ENCODE measurements at places on chromosomes 11 and 22. TPM values are rescaled to one million over a fixed set of nuclear protein-coding genes. Genes with fewer than 3 reads are reported as not detected.

GRCh38 chr11:40094954-40095353, 1364.5 kb downstream of the LRRC4C start:
- H3K4me3 ChIP-seq: no peak overlapping the region
- no peaks in the 10 kb centered on the region for H3K4me1 ChIP-seq
- H3K27ac ChIP-seq: no peak overlapping the region
- no peaks in the 10 kb centered on the region for H3K36me3 ChIP-seq
- no peaks in the 10 kb centered on the region for H3K27me3 ChIP-seq
- DNase-seq: no peak

GRCh38 chr11:45917286-45917622, 423 bp downstream of the PEX16 start:
- H3K27ac ChIP-seq: no peak overlapping the region
- H3K36me3 ChIP-seq: peaks cover 5% of the 10 kb centered on the region
- H3K4me1 ChIP-seq: no peaks in the 10 kb centered on the region
- H3K4me3 ChIP-seq: peak overlapping the region; percentile 90
- no peaks in the 10 kb centered on the region for H3K27me3 ChIP-seq
- DNase-seq: no peak

GRCh38 chr11:99069856-99070444, 49.2 kb downstream of the CNTN5 start:
- peak overlapping the region; percentile 1 for H3K4me3 ChIP-seq
- no peaks in the 10 kb centered on the region for H3K27me3 ChIP-seq
- no peaks in the 10 kb centered on the region for H3K36me3 ChIP-seq
- no peak overlapping the region for H3K27ac ChIP-seq
- H3K4me1 ChIP-seq: peaks cover 4% of the 10 kb centered on the region
- DNase-seq: peak; percentile 67

The OTUB1 gene
- 114 TPM for total RNA-seq

- no peak for DNase-seq
- H3K4me1 ChIP-seq: no peaks in the 10 kb centered on the region
- H3K27ac ChIP-seq: no peak overlapping the region
- H3K27me3 ChIP-seq: no peaks in the 10 kb centered on the region
- H3K4me3 ChIP-seq: no peak overlapping the region
These were observed 19.2 kb upstream of the OOSP4B start for GRCh38 chr11:59997800-59998199.

DNA sequence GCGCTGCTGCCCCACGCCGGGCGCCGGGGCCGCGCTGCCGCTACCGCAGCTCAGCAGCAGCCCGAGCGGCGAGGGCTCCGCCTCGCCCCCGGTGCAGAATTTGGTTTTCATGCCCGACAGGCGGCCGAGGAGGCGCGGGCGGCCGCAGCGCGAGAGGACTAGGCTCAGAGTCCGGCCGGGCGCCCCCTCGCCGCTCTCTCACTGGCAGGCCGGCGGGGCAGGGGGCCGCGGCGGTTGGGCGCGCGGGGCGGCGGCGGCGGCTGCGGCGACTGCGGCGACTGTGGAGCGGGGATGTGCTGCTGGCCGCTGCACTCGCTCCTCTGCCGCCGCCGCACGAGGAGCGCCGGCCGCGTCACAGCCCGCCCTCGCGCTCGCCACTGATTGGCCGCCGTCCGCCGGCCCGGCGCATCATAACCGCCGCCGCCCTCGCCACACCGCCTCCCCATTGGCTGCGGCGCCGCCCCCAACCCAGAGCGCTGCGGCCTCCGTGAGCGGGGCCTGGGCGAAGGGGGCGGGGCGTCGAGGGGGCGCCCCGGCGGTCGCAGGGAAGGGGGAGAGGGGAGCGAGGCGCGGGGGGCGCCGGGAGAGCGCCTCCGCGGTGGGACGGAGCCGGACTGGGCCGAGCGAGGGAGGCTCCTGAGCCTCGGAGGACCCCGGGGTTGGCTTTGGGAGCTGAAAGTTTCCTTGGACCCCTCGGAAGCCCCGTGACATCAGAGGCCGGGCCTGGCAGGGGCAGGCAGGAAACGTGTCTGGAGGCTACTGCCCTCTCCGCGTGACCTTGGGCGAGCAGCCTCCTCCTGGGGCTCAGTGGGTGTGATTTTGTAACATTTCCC, at the start of gene CHKA:
CHKA (minus strand) TSS at position 322 of the 833 bp plus-strand sequence; CDS start at position 111, 211 bp downstream.
- H3K27ac ChIP-seq: peak within 1 kb of the TSS; percentile 28
- no peaks in the 10 kb centered on the region for H3K27me3 ChIP-seq
- H3K4me3 ChIP-seq: peak within 1 kb of the TSS; percentile 98
- peak; percentile 95 for DNase-seq

GRCh38 chr11:33842236-33842915, 49.5 kb downstream of the LMO2 start:
- H3K27me3 ChIP-seq: no peaks in the 10 kb centered on the region
- H3K4me3 ChIP-seq: no peak overlapping the region
- no peaks in the 10 kb centered on the region for H3K36me3 ChIP-seq

- no peak overlapping the region for H3K27ac ChIP-seq
- DNase-seq: no peak
- no peak overlapping the region for H3K4me3 ChIP-seq
- 0 out of 2 replicates have a peak, but pooled peaks cover 3% of the 10 kb centered on the region for H3K36me3 ChIP-seq
- H3K27me3 ChIP-seq: no peaks in the 10 kb centered on the region
- H3K4me1 ChIP-seq: no peaks in the 10 kb centered on the region
These were observed 15.8 kb upstream of the ELFN2 start for GRCh38 chr22:37443086-37443485.

DNA sequence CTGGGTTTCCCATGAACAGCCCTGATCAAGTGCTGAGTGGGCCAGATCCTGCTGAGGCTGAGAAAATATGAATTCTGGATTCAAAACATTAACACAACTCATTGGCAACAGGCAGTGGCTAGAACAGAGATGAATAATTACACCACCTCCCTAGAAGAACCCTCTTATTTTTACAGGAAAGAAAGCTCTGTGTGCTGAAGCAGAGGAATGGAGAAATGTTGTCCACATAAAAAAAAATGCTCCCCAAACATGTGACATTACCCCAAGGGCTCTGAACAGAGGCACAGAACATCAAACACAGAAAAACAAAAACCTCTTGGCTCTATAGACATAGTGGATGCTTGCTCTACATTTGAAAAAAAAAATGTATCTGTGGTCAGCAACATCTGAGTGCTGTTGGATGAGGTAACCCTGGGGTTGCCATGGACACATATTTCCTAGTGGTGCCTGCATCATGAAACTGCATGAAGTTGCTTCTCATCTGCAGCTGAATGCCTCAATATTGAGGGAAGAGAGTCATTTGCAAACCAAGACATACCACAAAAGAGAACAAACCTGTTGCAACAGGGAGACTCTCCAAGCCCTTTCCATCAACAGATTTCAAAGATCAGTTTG, 98.8 kb downstream of the SNX19 start:
- no peak overlapping the region for H3K4me3 ChIP-seq
- DNase-seq: no peak
- H3K27me3 ChIP-seq: no peaks in the 10 kb centered on the region
- no peaks in the 10 kb centered on the region for H3K36me3 ChIP-seq

- no peak overlapping the region for H3K27ac ChIP-seq
- no peaks in the 10 kb centered on the region for H3K36me3 ChIP-seq
- no peaks in the 10 kb centered on the region for H3K27me3 ChIP-seq
- no peak for DNase-seq
- no peak overlapping the region for H3K4me3 ChIP-seq
- H3K4me1 ChIP-seq: no peaks in the 10 kb centered on the region
These were observed 136.0 kb downstream of the CACNA1I start for GRCh38 chr22:39706376-39707140.

- no peak overlapping the region for H3K27ac ChIP-seq
These were observed 7.6 kb upstream of the VPS37C start for GRCh38 chr11:61168800-61169199.

- H3K4me3 ChIP-seq: no peak overlapping the region
- H3K27me3 ChIP-seq: no peaks in the 10 kb centered on the region
- no peaks in the 10 kb centered on the region for H3K4me1 ChIP-seq
- H3K36me3 ChIP-seq: no peaks in the 10 kb centered on the region
- H3K27ac ChIP-seq: no peak overlapping the region
These were observed 184.1 kb upstream of the C11orf58 start for GRCh38 chr11:16554361-16554760.

GRCh38 chr22:22207845-22208564, 36.6 kb upstream of the VPREB1 start:
- no peak overlapping the region for H3K4me3 ChIP-seq
- H3K4me1 ChIP-seq: no peaks in the 10 kb centered on the region
- DNase-seq: peak; percentile 71
- peaks cover 78% of the 10 kb centered on the region for H3K27me3 ChIP-seq

DNA sequence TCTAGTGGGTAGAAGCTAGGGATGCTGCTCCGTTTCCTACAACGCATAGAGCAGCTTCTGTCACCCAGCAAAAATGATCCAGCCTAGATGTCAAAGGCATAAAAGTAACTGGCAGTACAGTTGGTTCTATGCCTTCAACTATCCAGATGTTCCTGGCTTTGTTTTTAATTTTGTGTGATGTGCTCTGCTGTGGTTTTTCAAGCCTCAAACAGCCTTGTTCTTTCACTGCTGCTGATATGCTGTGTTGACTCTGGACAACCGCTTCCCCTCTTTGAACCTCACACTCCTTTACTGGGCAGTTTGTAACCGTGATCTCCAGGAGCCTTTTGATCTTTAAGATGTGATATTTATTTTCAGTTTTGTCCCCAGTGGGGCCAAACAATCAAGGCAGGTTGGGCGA, 116.4 kb downstream of the SEZ6L start:
- DNase-seq: no peak
- no peaks in the 10 kb centered on the region for H3K4me1 ChIP-seq
- H3K27me3 ChIP-seq: no peaks in the 10 kb centered on the region
- no peak overlapping the region for H3K4me3 ChIP-seq
- H3K27ac ChIP-seq: no peak overlapping the region

- no peaks in the 10 kb centered on the region for H3K4me1 ChIP-seq
- no peaks in the 10 kb centered on the region for H3K36me3 ChIP-seq
- no peaks in the 10 kb centered on the region for H3K27me3 ChIP-seq
- no peak for DNase-seq
- H3K27ac ChIP-seq: no peak overlapping the region
These were observed 122.2 kb upstream of the SYN3 start for GRCh38 chr22:33180356-33180755.

DNA sequence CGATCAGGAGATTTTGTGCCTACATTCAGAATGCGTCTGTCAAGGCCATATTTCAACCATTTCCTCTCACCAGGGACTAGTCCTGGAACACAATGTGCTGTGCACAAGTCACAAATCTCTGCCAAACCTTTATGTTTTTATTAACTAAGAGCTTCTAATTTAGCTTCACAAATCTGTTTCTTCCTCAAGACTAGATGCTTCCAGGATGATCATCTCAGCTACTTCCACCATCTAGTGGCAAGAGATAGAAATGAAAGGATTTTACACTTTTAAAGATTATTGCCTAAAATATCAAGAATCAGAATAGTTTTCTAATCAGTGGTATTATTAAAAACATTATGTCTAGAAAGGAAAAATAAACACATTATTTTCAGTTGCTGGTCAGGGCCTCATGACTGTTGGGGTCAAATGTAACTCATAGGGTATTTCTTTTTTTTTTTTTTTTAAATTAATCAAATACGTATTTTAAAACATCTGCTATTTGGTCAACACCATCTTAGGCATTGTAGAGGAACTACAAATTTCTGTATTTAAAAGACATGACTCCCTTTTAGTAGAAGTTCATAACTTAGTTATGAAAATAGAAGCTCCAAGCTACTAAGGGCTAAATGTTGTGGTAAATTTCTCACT, 1102.6 kb downstream of the DLG2 start:
- H3K4me3 ChIP-seq: no peak overlapping the region
- no peaks in the 10 kb centered on the region for H3K36me3 ChIP-seq
- no peak for DNase-seq
- no peaks in the 10 kb centered on the region for H3K4me1 ChIP-seq

The ZBTB16 gene
- not detected for total RNA-seq

DNA sequence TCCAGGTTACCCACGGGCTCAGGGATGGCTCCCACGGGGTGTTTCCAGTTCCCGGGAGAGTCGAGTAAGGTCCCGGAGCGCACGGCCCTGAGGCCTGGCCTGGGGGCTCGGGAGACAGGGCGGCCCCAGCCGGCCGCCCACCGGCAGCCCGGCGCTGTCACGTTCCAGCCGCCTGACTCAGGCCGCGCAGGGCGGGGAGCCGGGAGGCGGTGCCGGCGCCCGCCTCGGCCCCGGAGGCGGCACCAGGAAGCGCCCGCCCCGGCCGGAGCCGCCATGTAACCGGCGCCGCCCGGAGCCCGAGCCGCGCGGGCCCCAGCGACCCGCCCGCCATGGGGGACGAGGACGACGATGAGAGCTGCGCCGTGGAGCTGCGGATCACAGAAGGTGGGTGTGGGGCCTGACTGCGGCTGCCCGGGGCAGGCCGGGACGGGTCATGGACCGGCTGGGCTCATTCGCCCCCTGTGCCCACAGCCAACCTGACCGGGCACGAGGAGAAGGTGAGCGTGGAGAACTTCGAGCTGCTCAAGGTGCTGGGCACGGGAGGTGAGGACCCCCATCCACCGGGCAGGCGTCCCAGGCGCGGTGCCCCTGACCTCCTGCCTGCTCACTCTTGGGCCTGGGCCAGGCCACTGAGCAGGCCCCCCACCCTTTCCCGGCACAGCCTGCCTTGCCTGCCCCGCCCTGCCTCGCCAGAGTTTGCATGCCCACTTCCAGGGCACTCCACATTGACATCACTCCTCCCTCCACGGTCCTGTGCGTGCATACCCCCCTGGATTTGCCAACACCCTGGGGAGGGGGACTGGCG, at the start of gene RPS6KA4:
RPS6KA4 (plus strand) TSS at position 256 of the 805 bp plus-strand sequence; CDS start at position 330, 74 bp downstream.
- no peaks in the 10 kb centered on the region for H3K27me3 ChIP-seq
- no peak for DNase-seq
- peaks cover 2% of the 10 kb centered on the region for H3K4me1 ChIP-seq
- H3K27ac ChIP-seq: no peak within 1 kb of the TSS

All from H9 (cell line).